HS-27A (cell line): ENCODE measurements at places on chromosomes 3 and 15.
A peak's percentile ranks its signal among the peaks of the same experiment; 100 is the strongest.

GRCh38 chr15:29945943-29946596 is 123.8 kb upstream of the TJP1 start:
- no peak for DNase-seq

DNA sequence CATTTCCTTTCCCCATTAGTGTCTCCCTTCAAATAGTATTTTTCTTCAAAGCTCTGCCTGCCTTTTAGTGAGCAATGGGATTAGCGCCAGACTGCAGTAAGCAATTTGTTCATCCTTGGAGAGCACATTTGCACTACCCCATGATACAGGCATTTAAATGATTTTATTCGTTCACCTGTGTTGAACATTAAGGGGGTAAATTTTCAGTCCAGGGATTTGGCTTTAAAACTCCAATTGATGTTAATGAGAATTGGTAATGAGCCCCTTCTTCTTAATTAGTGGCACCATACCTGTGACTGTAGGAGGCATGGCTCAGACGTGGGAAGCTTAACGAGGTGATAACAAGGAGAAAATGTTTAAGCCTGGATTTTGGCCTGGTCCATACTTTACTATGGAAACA is 161.4 kb upstream of the NANOGP8 start:
- DNase-seq = no peak

GRCh38 chr3:141291559-141292355 is 60.1 kb downstream of the PXYLP1 start:
- no peak for DNase-seq

DNA sequence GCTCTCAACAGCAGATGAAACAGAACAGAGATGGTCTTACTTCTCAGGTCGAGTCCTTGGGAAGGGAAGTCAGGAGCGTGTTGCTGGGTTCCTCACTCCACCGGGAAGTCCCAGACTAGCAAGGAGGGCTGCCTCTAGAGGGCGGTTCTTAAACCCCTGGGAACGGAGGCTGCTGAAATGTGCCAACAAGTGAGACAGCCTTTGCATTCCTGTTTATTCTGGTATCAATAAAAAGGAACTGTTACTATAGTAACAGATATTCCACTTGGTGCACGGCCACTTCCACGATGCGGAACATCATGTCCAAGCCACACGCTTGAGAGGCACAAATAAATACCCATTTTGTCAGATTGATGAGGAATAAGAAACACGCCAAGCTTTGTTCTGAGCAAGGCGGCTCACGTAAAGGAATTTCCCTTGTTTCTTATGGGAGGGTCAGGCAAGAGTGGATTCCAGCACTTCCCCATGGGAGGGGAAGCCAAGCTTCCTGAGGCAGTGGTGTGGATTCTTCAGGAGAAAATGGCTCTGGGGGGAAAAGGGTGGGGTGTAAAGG is at the start of gene FAM107A:
Gene FAM107A, minus strand, starts transcription at position 123 of the 553 bp plus-strand sequence. CDS start 7,531 bp downstream, outside the sequence.
- DNase-seq = no peak

DNA sequence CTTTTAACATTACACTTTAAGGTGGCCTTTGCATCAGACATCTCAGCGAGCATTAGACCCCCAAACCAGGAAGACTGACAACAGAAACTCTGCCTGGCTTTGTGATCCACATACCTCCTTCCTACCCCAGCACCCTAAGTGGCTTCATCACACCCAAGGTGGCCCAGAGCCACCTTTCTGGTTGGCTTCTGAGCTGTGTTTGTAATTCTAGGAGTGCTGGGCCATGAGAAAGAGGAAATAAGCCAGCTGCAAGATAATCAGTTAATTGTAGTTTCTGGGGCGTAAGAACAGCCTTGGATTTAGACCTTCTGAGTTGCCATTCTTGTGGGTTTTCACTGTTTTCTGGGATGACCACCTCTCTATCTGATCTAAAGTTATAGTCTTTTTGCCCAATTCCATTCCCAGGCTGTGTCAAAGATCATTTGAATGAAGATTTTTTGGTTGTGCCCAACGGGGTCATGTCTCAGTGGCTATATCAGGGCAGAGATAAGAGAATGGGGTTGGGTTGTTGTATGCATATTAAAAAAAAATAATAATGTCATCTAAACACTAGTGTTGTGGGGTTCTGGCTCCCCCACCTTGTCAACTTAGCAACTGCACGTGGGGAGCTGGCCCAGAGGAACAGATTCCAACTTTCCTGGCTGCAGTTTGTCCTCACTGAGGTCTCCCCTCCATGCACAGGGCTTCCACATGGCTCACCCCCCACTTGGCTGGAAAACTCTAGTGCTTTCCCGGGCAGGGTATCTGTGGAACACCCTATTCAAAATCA is 234.8 kb upstream of the WNT5A start:
- no peak for DNase-seq

- no peak for DNase-seq
These were observed at the start of gene PAK2 for GRCh38 chr3:196739671-196740480. Gene PAK2, plus strand, starts transcription at chr3:196739857. Its CDS starts 42,790 bp downstream, at chr3:196782647.

GRCh38 chr15:53535886-53536285 is 223.6 kb downstream of the WDR72 start:
- no peak for DNase-seq

DNA sequence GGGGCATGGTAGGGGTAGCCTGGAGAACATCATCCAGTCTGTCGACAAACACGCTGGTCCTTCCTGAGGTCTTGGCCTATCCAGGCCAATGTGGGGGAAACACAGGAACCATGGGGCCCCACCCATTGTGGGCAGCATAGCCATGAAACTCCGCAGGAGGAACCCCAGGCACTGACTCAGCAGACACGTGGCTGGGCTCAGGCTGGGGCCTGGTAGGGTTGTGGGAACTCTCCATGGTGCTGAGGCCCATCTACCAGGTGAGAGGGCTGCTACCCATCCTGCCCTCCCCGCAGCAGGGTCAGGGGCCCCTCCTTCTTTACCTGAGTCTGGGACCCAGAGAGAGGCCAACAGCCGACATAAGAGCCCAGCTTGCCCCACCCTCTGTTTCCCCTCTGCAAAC is 22.6 kb upstream of the CACNA2D2 start:
- DNase-seq = no peak

GRCh38 chr3:107855710-107856109 is 235.1 kb downstream of the CD47 start:
- DNase-seq = no peak

DNA sequence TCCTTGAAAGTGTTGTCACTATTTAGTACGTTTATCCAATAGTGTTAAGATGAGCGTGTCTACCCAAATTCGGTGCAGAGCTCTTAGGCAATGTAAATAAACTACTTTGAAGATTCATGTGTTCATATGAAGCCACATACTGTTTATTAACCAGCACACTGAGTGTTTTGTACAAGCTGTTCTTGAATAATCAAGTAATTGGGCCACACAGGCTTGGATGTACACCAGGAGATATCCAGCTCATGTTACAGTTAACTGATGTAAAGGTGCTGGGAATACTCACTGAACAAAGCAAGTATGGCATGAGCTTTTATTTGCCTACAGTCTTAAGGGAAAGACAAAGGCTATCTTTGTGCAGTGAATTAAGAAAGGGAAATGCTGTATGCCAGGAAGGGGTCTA is 632 bp upstream of the DHX36 start:
- DNase-seq = no peak

DNA sequence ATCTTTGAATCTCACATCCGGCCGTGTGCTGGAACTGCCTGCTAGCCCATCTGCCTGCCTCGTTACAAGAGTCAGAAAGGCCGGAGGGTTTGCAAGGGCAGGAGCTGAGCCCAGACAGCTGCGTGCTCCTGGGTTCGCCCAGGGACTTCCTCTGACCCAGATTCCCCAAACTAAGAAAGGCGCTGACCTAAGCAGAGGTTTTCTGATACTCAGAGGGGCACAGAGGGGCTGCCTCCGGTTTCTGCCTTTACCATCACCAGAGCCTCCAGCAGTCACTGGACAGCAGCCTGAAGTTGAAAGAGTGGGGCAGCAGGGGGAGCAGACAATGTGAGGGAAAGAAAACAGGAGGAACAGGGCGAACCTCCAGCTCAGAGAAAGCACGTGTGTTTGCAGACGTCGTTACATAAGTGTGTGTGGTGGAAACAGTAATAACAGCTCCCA is 33.4 kb upstream of the RAD18 start:
- no peak for DNase-seq

- DNase-seq = no peak
These were observed 17.0 kb downstream of the ANKDD1A start for GRCh38 chr15:64928626-64929220.

- no peak for DNase-seq
These were observed 215.8 kb downstream of the KCNH8 start for GRCh38 chr3:19364148-19364547.

GRCh38 chr3:108241721-108242120 is 19.5 kb upstream of the IFT57 start:
- no peak for DNase-seq

- no peak for DNase-seq
These were observed 179.9 kb downstream of the CNTN6 start for GRCh38 chr3:1272546-1273265.

DNA sequence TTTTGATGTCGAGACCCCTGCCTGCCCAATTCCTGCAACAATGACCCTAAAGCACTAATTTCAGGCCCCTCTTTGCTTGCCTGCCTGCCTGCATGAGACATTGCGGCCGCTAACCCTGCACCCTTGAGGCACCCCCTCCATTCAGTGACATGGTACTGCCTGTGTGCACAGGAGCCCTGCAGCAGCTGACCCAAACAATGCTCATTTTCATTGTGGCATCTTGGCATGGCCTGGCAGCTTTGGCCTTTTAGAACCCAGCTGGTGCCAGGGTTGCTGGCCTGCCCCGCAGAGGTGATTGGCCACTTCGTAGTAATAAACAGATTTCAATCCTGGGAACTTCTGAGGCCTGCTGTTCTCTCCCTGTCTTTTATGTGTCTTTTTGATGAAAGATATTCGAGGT is 33.8 kb downstream of the SLCO3A1 start:
- no peak for DNase-seq

DNA sequence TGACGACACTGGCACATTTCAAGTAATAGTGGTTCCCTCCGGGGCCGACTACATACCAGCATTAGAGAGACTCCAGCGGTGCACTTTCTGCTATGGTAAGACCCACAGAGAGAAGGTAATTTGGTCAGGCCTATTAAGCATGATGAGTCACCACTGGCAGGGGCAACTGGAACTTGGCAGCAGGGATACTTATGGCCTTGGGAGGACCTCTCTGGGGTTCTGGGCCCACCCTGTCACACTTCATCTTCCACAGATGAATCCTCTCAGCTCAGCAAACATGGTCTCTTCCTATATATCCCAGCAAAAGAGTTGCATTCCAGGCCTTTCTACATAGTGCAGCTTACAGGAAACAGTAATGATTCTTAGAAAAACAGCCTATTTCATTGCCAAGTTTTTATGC is 88.0 kb downstream of the PIK3R4 start:
- DNase-seq = peak; percentile 2

DNA sequence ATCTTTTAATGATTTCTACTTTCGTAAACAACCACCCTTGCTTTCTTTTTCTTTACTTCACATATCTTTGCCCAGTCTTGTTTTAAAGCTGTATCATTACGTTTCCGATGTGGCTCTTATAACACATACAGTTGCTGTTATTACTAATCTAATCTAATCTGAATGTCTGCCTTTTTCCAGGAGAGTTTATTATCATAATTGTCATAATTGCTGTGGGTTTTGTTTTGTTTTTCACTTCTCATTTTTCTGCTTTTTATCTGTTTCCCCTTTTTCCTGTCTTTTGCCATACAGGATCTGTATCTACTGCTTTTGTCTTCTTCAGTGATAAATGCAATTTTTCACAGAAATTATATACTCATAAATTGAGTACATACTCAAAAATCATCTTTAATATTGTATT is 24.9 kb downstream of the HACL1 start:
- DNase-seq = no peak

- peak; percentile 1 for DNase-seq
These were observed 346.8 kb downstream of the CNTN3 start for GRCh38 chr3:74267588-74268184.

DNA sequence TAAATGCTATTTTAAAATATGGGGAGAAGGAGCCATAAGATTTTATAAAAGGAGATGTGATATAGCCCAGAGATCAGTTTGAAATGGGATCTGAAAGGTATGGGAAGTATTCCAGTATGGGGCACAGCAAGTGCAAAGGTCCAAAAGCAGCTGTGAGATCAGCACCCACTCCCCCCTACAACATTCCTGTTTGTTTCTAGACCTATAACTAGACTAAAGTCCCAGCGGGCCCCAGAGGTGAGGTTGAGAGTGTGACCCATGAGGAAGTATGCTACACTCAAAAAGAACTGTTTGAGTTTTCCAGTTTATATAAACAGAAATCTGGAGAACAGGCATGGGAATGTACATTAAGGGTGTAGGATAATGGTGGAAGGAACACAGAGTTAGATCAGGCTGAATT is 152.5 kb downstream of the TBC1D5 start:
- DNase-seq = no peak

DNA sequence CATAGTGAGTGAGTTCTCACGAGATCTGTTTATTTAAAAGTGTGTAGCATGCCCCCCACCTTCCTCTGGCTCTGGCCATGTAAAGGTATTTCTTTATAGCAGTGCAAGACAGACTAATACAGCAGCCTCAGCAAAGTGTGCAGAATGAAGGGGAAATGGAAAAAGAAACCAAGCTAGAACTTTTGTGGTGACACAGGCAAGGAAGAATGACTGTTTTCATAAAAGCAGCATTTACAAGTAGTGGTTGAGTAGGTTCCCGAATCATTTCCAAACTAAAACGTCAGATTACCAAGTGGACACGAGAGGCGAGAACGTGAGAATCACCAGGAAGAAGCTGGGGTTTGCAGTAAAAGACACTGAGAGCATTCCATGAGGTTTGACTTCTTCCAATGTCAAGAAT is 100.2 kb upstream of the AKAP13 start:
- DNase-seq = no peak

GRCh38 chr3:156459434-156459833 is 95.5 kb downstream of the SSR3 start:
- DNase-seq = no peak

GRCh38 chr15:60933900-60934885 is 294.9 kb downstream of the RORA start:
- DNase-seq = peak; percentile 64

- DNase-seq = no peak
These were observed 1.2 kb downstream of the ROBO2 start for GRCh38 chr3:77040926-77041722.

DNA sequence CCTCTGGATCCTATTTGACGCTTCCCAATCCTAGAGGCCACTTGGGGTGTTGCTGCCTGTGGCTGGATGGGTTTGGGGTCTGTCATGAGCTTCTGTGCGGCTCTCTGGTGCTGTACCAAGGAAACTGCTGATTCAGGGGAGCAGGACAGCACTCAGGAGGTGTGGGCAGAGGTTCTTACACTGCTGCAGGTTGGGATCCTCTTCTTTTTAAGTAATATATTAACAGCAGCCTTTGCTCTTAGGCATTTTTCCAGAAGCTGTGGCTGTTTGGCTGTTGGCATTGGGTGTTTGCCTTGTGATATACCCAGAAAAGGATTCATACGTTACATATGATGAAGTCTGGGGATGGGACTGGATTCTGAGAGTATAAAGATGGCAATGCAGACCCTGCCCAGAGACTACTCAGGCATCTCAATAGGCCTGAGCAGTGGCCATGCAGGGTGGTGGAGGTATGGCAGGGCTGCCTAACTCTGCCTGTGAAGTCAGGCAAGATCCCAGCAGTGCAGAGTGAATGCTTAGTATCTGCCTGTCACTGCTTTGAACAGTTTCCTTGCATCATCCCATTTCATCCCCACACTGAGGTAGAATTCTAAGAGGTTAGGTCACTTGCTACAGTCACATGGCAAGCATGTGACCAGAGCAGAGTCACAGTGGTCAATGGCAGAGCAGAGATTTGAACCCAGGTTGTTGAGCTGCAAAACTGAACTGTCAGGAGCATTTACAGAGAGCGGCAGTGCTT is 3.9 kb downstream of the ABHD6 start:
- no peak for DNase-seq

GRCh38 chr3:11995120-11995519 is 9.1 kb upstream of the SYN2 start:
- no peak for DNase-seq
